ENCODE measurements at places on chromosomes 12 and 14. TPM values are rescaled to one million over a fixed set of nuclear protein-coding genes. Genes with fewer than 3 reads are reported as not detected.
A peak's percentile ranks its signal among the peaks of the same experiment; 100 is the strongest.

DNA sequence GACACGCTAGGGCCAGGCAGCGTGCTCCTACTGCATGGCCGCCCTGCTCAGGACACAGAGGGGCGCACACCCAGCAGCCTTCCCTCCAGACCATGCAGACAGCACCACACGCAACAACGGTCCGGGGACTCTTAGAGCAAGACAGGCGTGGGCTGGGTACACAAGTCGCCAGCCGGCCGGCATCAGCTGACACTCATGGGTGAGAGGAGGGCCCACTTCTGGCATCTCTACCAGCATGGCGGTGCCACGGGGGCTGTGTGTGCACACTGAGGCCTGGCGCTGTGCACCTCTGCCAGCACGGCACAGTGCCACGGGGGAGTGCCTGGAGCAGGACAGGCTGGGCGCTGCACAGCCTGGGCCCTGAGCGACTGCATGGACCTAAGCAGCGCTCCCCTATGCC lies 6.7 kb upstream of the BTBD6 start:
- no peaks in the 10 kb centered on the region for H3K27me3 ChIP-seq
- H3K27ac ChIP-seq, result no peak overlapping the region
- no peaks in the 10 kb centered on the region for H3K36me3 ChIP-seq
- H3K4me1 ChIP-seq, result peaks cover 5% of the 10 kb centered on the region
- DNase-seq, result no peak

GRCh38 chr12:57803319-57803893 lies 15.1 kb downstream of the AVIL start:
- DNase-seq, result peak; percentile 48
- no peaks in the 10 kb centered on the region for H3K36me3 ChIP-seq
- H3K4me3 ChIP-seq, result no peak overlapping the region
- peaks cover 4% of the 10 kb centered on the region for H3K4me1 ChIP-seq

GRCh38 chr14:22552827-22553076 lies 36.3 kb downstream of the DAD1 start:
- H3K27ac ChIP-seq, result peak overlapping the region; percentile 82
- no peaks in the 10 kb centered on the region for H3K27me3 ChIP-seq
- H3K4me1 ChIP-seq, result peaks cover 43% of the 10 kb centered on the region
- H3K4me3 ChIP-seq, result no peak overlapping the region
- DNase-seq, result no peak
- H3K36me3 ChIP-seq, result no peaks in the 10 kb centered on the region

DNA sequence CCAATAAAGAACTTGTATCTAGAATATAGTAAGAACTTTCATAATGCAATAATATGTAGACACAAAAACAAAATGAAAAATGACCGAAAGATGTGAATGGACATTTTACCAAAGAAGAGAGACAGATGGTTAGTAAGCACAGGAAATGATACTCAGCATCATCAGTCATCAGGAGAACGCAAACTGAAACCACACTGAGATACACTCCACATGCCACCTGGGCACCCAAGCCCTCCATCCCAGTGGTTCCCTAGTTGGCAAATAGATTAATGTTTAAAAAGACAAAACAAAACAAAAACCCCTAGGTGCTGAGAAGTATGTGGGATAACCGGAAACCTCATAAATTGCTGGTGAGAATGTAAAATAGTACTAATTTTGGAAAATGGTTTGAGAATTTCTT lies 26.8 kb upstream of the VPS33A start:
- H3K4me3 ChIP-seq, result no peak overlapping the region
- no peak for DNase-seq
- no peaks in the 10 kb centered on the region for H3K27me3 ChIP-seq
- peaks cover under 1% of the 10 kb centered on the region for H3K36me3 ChIP-seq
- H3K4me1 ChIP-seq, result no peaks in the 10 kb centered on the region

DNA sequence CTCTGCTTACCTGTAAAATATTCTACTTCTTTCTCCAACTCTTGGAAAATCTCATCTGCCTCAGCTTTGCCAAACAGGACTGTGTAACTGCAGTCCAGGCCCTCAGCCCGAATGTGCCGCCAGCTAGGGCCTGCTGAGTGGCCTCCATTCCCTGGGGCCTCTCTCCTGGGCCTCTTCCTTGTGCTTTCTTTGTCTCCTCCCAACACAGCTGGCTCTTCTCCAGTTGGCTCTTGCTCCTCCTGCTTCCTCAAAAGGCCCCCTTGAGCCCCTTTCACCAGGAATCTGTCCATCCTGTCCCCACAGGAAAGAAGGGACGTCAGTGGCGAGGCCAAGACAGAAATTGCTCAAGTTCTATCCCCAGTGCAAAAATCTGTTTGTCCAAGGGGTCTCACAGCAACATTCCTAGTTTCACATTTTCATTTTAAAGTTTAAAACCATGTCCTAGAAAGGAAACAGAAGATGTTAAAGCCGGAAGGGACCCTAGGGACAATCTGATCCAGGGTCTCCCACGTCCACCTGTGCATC lies 713 bp downstream of the ALKBH2 start:
- peak overlapping the region; percentile 60 for H3K4me3 ChIP-seq
- peaks cover 31% of the 10 kb centered on the region for H3K4me1 ChIP-seq
- peaks cover 22% of the 10 kb centered on the region for H3K36me3 ChIP-seq
- peak overlapping the region; percentile 64 for H3K27ac ChIP-seq

GRCh38 chr12:5881666-5882065 lies 63.4 kb downstream of the ANO2 start:
- DNase-seq, result no peak
- H3K27ac ChIP-seq, result no peak overlapping the region
- H3K36me3 ChIP-seq, result no peaks in the 10 kb centered on the region
- H3K4me1 ChIP-seq, result peaks cover 9% of the 10 kb centered on the region

ABCC9 gene
- 69.6 TPM for total RNA-seq

AQP5 gene
- not detected for total RNA-seq

- no peak overlapping the region for H3K27ac ChIP-seq
- no peaks in the 10 kb centered on the region for H3K27me3 ChIP-seq
- no peak for DNase-seq
- H3K36me3 ChIP-seq, result no peaks in the 10 kb centered on the region
Observed at GRCh38 chr14:68719634-68720384, 73.1 kb downstream of the ZFP36L1 start.

- H3K4me3 ChIP-seq, result no peak overlapping the region
- no peaks in the 10 kb centered on the region for H3K27me3 ChIP-seq
- H3K4me1 ChIP-seq, result peaks cover 32% of the 10 kb centered on the region
- no peak for DNase-seq
- no peak overlapping the region for H3K27ac ChIP-seq
Observed at GRCh38 chr12:45762185-45763110, 32.9 kb downstream of the ARID2 start.

DNA sequence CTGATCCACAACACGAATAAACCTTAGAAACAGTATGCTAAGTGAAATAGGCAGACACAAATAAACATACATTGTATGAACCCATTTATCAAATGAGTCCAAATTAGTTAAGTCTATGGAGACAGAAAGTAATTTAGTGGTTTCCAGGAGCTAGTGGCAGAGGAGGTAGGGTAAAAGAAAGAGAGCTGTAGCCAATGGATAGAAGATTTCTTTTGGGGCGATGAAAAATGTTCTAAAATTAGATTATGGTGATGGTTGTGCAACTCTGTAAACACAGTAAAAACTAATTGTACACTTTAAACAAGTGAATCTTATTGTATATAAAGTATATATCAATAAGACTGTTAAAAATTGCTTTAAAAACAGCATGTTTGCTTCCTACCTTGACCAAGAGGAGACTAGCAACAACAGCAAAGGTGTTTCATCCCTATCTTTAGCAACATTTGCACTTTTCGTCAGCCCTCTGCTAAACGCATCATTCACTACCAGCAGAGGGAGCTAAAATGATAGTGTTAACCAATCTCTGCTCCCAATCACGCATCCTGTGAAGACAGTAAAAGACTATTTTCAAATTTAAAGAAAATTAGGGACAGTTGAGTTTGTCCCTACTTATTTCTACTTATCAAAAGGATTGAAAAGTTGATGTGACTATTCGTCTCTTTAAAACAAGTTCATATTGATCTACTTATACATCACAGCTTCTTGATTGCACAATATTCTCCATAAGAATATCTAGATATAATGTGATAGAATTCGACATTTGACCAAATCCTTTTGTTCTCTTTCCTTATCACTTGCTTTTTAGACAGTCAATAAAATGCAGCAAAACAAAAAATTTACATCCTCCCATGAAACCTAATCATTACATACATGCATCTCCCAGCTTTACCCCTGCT lies 24.0 kb upstream of the LGR5 start:
- no peaks in the 10 kb centered on the region for H3K36me3 ChIP-seq
- no peak overlapping the region for H3K27ac ChIP-seq
- peak; percentile 29 for DNase-seq
- no peak overlapping the region for H3K4me3 ChIP-seq
- H3K4me1 ChIP-seq, result no peaks in the 10 kb centered on the region
- H3K27me3 ChIP-seq, result no peaks in the 10 kb centered on the region

DNA sequence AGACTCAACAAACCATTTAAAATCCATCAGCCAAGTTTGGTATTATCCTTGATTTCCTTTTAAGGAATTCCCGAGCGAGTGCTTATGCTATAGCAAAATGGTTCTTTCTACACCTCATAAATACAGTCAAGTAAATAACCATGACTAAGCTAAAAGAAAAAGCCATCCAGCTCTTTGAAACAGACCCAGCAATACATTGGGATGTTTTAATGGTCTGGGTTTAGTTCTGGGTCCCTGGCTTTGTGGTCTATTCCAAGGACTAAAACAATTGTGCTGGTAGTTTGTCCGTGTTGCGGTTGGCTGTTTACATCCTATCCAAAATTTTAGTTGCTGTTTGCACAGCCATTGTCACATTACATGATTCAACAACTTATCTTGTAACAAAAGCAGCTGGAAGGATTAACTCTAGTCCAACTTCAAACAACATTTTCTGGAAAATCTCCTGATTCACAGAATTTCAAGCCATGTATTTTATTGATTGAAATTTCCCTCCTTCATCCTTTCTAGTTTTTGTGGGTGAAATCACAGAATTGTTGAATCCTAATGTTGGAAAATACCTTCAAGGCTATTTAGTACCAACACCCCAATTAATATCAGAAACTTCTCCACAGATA lies 19.6 kb downstream of the KLRB1 start:
- no peaks in the 10 kb centered on the region for H3K27me3 ChIP-seq
- H3K4me3 ChIP-seq, result no peak overlapping the region
- H3K27ac ChIP-seq, result no peak overlapping the region
- H3K4me1 ChIP-seq, result no peaks in the 10 kb centered on the region
- H3K36me3 ChIP-seq, result no peaks in the 10 kb centered on the region

SLC25A47 gene
- total RNA-seq, result not detected

KANSL2 gene
- 17.3 TPM for total RNA-seq

DNA sequence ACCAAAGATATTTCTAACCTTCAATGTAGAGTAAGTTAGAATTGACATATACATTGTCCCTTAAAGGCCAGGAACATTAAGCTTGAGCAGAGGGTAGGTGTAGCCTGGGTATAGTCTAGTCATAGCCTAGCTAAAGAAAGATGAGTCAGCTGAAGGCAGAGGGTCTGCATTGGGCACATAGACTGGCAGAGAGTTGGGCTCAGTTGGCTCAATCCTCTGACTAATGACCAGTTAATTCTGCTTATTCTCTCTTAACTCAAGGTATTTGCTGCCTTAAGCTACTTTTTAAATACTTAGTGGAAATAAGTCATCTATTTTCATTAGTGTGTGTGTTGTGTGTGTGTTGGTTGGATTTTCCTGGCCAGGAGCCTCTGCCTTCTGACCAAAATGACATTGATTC lies 467.1 kb downstream of the RAD51B start:
- no peak overlapping the region for H3K4me3 ChIP-seq
- H3K4me1 ChIP-seq, result peaks cover 3% of the 10 kb centered on the region
- no peaks in the 10 kb centered on the region for H3K27me3 ChIP-seq
- H3K27ac ChIP-seq, result peak overlapping the region; percentile 75

DNA sequence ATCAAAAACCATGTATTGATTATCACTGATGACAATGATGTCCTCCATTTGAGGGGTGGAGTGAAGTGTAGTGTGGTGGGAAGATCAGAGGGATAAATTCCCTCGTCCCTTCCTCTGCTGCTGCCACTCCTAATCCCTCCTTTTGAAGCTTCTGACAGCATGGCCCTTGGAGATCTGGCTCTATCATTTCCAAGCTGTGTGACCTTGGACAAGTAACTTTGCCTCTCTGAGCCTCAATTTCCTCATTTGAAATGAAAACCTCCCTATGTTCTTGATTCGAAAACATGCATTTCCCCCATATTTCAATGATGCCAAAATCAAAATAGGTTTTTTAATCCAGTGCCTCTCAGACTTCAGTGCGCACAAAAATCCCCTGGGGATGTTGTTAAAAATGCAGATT lies 231.6 kb downstream of the RBM19 start:
- H3K4me1 ChIP-seq, result no peaks in the 10 kb centered on the region
- DNase-seq, result no peak

Data from heart right ventricle (tissue), 16 donors.